ENCODE measurements at places on chromosomes 7 and 10.

DNA sequence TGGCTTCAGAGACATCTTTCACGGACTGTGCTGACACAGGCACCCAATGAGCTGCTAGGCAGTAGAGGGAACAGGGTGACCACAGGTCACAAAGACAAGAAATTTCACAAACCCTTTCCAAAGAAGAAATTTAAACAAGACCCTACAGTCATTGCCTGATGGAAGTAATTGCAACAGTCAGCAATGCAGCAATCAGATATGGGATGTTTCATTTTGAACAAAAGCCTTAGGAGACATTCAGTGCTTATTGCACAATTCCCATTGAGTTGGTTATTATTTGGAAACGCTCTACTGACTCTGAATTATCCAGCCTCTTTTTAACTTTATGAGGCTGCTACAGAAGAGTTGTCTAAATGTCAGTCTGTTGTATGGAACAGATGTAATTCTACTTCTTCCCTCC is 85.5 kb downstream of the ETV1 start:
- DNase-seq, result no peak

DNA sequence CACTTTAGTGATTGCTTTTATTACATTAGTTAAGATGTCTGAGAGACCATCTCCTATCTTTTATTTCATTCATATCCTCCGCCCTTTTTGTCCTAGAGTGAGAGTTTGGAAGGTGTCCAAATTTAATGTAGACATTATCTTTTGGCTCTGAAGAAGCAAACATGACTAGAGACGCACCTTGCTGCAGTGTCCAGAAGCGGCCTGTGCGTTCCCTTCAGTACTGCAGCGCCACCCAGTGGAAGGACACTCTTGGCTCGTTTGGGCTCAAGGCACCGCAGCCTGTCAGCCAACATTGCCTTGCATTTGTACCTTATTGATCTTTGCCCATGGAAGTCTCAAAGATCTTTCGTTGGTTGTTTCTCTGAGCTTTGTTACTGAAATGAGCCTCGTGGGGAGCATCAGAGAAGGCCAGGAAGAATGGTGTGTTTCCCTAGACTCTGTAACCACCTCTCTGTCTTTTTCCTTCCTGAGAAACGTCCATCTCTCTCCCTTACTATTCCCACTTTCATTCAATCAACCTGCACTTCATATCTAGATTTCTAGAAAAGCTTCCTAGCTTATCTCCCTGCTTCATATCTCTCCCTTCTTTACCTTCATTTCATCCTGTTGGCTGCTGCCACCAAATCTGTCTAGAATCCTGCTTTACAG is 10.4 kb upstream of the CLCN1 start:
- DNase-seq, result no peak

DNA sequence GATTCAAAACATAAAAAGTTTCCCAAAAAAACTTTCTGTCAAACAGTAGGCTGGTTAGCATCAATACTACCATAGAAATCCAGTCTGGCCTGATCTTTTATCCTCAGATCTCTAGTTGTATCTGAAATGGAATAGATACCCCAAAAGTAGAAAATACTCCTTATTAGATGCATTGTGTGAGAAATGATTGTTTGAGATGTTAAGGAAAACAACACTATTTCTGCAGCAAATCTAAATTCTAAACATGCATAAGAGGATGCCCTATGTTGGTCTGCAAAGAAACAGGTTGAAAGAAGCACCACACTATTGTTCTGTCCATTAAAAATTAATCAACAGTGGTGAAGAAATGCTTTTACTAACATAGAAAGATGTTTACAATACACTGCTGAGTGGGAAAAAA is 121.0 kb downstream of the NPY start:
- no peak for DNase-seq

GRCh38 chr10:120610791-120611190 is 153.8 kb downstream of the PLPP4 start:
- no peak for DNase-seq

GRCh38 chr7:134809616-134810015 is 30.2 kb downstream of the CALD1 start:
- no peak for DNase-seq

- DNase-seq, result no peak
Observed at GRCh38 chr7:68752485-68753178, 845.6 kb upstream of the AUTS2 start.

GRCh38 chr10:3339531-3339950 is 167.0 kb upstream of the PITRM1 start:
- no peak for DNase-seq

DNA sequence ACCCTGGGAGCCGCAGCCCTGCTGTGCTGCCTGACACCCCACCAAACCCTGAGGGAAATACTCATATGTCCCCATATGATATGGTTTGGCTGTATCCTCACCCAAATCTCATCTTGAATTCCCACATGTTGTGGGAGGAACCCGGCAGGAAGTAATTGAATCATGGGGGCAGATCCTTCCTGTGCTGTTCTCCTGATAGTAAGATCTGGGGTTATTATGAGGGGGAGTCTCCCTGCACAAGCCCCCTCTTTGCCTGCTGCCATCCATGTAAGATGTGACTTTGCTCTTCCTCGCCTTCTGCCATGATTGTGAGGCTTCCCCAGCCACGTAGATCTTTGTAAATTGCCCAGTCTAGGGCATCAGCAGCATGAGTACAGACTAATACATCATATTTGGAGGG is 68.7 kb downstream of the RGS10 start:
- DNase-seq, result no peak

DNA sequence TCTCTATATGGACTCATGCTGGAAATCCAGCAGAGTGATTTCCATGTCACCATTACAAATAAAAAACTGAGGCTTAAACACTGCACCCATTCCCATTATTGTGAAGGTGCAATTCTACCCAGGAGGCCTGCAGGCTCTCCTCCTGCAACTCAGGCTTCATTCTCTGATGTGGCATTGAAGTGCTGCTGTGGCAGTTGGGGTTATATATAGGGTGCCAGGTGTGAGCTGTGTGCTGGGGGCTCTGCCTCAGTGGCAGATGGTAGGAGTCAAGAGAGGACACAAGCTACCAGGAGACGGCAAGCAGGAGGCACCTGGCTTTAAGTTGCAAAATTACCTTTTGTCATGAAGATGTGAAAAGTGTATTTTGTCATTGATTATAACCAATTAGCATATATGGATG is 21.3 kb downstream of the ZNF107 start:
- DNase-seq, result no peak

DNA sequence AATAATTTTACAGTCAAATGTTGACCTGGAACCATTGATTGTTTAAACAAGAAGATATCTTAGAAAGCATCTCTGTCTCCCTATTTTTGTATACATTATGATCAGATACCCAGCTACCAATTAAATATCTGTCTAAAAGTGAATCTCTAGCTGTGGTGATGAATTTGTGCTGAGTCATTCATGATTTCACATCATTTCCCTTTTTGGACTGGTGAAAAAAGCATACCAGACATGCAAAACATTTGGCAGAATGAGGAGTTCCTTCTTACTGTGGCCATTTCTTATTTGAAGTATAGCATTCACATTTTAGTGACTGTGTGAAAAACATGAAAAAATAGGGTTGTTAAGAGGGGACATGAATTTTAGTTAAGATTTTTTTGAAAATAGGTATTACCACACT is 98.0 kb upstream of the GATA3 start:
- DNase-seq, result no peak

DNA sequence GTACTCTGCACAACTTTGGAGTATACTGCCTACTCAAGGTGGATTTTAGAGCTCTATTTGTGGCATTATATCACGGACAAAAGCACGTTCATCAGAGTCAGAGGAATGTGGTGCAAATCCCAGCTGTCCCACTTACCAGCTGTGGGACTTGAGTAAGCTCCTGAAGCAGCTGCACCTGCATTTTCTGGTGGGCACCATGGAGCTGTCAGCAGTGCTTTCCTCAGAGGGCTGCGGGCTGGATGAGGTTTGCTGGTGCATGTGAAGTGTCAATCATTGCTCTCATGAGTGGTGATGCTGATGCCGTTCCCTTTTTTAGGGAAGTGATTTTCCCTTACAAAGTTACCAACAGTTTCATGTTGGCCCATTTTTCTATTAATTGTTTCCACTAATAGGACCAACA is 53.4 kb downstream of the EGFR start:
- no peak for DNase-seq

DNA sequence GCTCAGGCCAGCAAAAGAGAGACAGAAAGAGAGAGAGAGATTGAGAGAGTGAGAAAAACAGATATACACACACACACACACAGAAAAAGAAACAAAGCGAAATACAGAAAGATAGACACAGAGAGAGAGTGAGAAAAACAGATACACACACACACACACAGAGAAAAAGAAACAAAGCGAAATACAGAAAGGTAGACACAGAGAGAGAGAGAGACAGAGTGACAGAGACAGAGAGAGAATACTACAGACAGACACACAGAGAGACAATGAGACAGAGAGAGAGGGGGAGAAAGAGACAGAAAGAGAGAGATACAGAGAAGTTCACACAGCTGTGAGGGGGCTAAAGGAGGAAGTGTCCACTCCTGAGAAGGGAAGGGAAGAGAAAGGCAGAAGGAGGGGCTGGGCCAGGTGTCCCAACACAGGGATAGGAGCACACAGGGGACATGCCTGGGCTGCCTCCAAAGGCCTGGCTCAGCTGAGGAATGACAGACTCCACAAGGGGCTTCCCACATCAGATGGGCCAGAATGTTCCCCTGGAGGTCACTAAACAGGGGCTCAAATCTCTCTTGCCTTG is 4.3 kb downstream of the GCK start:
- DNase-seq, result no peak

DNA sequence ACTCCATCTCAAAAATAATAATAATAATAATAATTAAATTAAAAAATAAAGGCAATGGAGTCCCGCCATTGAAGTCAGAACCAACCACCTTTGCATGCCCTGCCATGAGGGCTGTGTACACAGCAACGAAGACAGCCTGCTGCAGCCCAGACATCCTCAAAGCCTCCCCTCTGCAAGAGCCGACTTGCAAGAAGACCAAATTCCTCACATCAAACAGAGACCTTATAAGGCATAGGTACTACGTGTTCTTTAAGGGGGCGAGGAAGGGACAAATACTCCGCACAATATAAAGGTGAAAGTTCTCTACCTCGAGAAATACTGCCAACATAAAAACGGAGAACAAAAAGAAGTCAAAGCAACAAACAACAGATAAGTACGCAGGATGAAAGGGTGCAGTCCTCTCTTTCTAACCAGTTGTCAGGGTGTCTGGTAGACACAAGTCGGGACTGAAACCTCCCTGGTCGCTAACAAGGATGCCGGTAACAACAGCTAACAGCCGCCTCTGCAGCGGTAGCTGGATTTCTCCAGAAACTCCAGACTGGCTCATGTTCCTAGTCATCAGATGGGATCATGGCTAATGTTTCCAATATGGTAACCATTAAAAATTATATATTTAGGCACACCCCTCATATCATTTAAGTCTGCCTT is 23.6 kb downstream of the FGFR2 start:
- no peak for DNase-seq

DNA sequence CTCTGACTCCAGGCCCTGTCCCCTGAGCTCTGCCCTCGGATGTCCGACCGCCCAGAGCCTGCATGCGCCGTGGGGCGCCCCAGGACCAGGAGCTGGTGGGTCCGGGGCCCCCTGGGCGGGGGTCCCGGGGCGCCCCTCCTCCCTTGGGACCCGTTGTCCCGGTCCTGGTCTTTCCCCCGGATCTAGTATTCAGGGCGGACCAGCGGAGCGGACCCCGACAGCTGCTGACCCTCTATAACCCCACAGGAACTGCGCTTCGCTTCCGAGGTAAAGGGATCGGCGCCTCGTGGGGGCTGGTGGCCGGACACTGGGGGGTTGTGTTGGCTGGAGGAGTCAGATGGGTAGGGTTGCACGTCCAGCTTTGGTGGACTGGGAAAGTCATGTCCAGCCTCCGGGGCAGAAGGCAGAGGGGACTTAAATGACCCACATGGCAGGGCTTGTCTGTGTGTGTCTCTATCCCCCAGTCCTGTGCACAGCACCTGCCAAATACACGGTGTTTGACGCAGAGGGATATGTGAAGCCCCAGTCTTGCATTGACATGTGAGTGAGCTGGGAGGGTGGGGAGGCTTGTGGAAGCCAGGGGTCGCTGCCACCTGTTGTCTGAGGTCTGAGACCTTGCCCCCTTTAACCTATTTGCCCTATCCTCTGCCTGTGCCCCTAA is 520 bp downstream of the MOSPD3 start:
- no peak for DNase-seq

- no peak for DNase-seq
Observed at GRCh38 chr7:68823996-68824780, 774.1 kb upstream of the AUTS2 start.

- DNase-seq, result no peak
Observed at GRCh38 chr7:155263581-155264143, 34.0 kb upstream of the INSIG1 start.

DNA sequence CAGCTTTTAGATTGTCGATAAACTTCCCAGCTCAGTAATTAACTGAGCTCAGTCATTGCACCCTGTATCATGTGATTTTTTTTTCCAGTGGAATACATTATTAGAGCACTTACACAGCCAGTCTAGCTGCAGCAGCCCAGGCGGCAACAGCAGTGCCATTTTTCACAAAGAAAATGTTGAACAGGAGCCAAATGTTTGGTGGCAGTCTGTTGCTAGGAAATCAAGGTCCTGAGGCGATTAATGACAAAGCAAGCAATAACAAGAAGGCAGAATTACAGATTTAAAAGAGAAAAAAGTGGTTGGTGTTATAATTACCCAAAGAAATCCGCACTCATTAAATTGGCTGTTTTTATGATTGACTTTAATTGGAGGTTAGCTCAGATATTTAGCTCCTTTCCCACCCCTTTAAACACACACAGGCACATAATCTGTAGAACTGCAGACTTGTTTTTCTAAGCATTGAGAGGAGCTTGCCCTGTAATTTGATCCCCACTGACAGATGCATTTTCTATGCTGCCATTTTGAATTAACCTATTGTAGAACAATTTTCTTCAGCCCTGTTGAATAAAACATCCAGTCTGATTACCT is 267.4 kb downstream of the ADK start:
- no peak for DNase-seq

DNA sequence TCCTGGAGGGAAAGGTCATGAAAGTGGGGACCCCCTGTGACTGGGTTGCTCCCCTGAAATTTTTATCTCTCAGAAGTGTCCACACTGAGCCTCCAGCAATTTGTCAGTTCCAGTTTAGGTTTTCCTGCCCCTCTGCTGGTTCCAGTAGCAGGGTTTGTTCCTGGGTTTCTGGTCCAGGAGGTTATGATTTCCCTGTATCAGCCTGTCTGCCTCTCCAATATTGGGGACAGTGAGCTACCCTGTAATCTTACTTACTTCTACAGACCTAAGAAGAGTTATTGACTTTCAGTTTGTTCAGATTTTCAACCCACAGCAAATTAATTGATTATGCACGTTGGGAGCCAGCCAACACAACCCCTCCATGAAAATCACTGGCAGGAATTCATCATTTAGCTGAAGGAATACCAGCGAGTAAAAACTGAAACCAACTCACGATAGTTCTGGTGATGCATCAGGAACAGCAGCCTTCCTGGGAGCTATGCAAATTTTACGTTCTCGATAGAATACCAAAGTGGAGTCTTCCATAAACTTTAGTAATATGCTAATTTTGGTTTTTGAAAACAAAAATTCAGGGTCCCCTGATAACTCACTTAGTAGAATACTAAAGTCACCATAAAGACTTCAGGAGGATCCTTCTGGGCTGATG is 31.3 kb upstream of the IL15RA start:
- no peak for DNase-seq

- no peak for DNase-seq
Observed at GRCh38 chr7:5226921-5227785, 37.1 kb downstream of the WIPI2 start.
